ENCODE measurements at places on chromosomes 3 and 15.

DNA sequence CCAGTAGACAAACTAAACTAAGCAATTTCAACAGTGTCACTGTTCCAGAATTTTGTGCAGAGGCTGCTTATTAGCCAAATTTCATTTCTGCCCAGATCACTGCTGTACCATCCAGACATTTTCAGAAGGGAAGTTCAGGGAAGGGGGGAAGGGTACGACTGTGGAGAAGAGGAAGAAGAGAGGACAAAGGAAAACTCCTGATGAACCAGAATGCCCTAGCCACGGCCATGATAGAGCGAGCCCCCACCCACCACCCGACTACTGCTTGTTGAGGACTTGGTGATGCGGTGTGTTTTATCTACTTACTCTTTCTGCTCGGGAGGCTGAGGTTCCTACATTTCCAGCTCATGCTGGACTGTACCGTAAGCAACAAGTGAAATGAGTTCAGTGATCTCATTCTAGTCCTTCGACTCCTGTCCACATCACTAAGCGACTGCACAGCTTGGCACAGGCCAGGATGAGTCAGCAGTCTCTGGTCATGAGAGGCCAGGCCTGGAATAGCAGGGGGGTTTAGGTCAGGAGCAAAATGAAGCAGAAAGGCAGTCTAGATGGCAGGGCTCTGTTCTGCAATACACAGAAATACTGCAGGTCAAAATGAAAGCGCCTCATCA is 330.8 kb downstream of the TIGIT start:
- DNase-seq: no peak

DNA sequence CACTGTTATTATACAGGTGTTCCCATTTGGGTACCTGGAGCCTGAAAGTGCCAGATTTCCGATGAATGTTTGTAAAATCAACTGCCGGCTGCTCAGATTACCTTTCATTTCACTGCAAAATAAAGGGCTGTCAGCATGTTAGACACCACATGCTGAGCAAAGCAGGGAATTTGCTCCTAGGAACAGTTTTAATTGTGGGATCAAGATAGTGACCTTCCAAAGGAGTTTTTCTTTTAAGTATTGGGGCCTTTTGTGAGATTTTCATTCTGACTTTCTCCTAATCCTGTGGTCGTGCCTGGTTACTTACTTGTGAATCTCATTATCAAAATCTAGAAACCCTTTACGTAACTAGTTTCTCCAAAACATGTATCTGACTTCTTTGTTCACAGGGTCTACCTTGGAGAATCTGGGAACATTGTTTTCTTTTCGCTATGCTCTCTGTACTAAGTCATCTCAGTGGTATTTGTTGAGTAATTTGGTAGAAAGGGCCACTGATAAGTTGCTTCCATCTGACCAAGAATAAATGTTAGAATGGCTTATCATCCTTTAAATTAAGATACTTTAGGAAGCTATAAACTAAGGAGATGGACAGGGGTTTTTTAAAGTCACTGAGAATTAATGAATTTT is 40.8 kb upstream of the LRTM1 start:
- DNase-seq: no peak

GRCh38 chr3:59436164-59436958 is 386.5 kb upstream of the CFAP20DC start:
- no peak for DNase-seq

GRCh38 chr15:37204692-37205091 is 104.3 kb upstream of the MEIS2 start:
- DNase-seq: no peak

DNA sequence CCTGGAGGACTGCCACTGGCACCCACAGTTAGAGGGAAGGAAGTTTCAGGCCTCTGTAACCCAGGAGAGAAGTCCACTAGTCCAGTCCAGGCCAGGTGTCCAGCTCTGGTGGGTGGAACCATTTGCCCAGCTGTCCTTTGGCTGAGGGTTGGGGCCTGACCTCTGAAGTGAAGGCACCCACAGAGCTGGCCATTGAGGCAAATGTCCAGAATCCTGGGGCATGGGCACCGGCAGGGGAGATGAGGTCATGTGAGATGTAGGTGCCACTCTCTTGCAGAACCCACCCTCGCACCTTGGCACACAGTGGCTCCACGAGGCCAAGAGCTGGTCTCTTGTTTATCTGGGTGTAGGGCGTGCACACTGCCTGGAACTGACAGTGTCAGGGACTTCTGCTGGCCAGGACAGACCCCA is 162.8 kb downstream of the SMAD6 start:
- DNase-seq: no peak
